Fibroblast of villous mesenchyme (primary cell): ENCODE measurements at places on chromosomes 1 and 21. TPM values are rescaled to one million over a fixed set of nuclear protein-coding genes. Genes with fewer than 3 reads are reported as not detected.
A peak's percentile ranks its signal among the peaks of the same experiment; 100 is the strongest.

EPHA8 gene
- total RNA-seq: not detected in 2 replicates

RORC gene
- total RNA-seq: under 0.01 TPM in 1 of 2 replicates, not detected in the other

IPO13 gene
- total RNA-seq: 18.7 and 20.7 TPM in 2 replicates

AIM2 gene
- 0.32 TPM in 1 of 2 replicates, not detected in the other for total RNA-seq

MAEL gene
- 8.6 and 11.3 TPM in 2 replicates for total RNA-seq

DHRS3 gene
- total RNA-seq: 84.1 and 137 TPM in 2 replicates

TRAF3IP3 gene
- total RNA-seq: not detected in 2 replicates

KRTAP19-4 gene
- not detected in 2 replicates for total RNA-seq

CELA2A gene
- total RNA-seq: not detected in 2 replicates

MNDA gene
- total RNA-seq: not detected in 2 replicates

RUNX3 gene
- total RNA-seq: not detected in 2 replicates

RFX5 gene
- total RNA-seq: 34.8 and 58.7 TPM in 2 replicates

ARHGEF19 gene
- 9.9 and 11.6 TPM in 2 replicates for total RNA-seq

CELA3A gene
- total RNA-seq: not detected in 2 replicates

PLA2G2D gene
- not detected in 2 replicates for total RNA-seq

CFAP107 gene
- not detected in 2 replicates for total RNA-seq

DNA sequence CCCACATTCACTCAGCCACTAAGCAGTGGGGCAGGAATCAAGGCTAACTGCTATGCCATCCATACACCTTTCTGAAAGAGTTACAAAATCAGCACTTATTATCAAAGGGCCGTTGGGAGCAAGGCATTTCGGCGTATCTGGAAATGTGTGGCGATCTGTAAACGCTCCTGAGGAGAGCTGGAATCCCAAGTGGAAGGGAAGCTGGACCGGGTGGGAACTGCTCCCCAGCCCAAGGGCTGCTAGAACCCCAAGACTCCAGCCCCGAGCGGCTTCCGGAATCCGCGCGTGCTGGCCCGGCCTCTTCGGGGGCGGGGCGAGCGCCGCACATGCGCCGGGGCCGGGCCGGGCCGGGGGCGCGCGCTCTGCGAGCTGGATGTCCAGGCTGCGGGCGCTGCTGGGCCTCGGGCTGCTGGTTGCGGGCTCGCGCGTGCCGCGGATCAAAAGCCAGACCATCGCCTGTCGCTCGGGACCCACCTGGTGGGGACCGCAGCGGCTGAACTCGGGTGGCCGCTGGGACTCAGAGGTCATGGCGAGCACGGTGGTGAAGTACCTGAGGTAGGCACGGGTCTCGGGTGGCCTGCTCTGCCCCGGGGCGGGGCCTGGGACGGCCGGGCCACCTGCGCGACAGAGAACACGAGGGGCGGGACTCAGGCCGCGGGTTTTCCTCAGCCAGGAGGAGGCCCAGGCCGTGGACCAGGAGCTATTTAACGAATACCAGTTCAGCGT lies at the start of gene NAXE:
Gene NAXE, plus strand, starts transcription at position 345 of the 726 bp plus-strand sequence. Its CDS starts 29 bp downstream, at position 374.
- DNase-seq: peak; percentile 58

- DNase-seq: no peak
These were observed 52.4 kb downstream of the TOR1AIP2 start for GRCh38 chr1:179825206-179825605.

DNA sequence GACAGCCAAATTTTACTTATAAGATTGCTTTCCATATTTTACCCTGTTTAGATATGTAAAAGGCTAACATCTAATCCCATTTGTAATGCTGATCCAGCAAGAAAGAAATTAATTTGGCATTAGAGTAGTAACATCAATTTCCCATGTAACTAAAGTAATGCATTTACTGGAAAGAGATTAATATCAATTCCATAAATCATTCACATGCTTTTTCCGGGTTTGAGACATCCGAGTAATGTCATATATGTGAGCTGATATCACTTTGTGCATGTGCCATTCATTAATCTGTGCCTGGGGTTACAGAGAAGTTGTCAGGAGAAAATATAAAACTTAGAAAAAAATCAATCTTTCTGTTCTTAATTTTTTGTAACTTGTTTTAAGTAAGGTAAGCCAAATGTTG lies 206.1 kb downstream of the AGBL4 start:
- DNase-seq: no peak

- DNase-seq: peak; percentile 51
These were observed at the start of gene TRAF5 for GRCh38 chr1:211326528-211327345. TRAF5 (plus strand) TSS chr1:211326833; CDS start chr1:211353240, 26,407 bp downstream.

- peak; percentile 59 for DNase-seq
These were observed 1.9 kb downstream of the MANEAL start for GRCh38 chr1:37795340-37796125.

- no peak for DNase-seq
These were observed 15.9 kb upstream of the OLFML3 start for GRCh38 chr1:113963281-113963906.

DNA sequence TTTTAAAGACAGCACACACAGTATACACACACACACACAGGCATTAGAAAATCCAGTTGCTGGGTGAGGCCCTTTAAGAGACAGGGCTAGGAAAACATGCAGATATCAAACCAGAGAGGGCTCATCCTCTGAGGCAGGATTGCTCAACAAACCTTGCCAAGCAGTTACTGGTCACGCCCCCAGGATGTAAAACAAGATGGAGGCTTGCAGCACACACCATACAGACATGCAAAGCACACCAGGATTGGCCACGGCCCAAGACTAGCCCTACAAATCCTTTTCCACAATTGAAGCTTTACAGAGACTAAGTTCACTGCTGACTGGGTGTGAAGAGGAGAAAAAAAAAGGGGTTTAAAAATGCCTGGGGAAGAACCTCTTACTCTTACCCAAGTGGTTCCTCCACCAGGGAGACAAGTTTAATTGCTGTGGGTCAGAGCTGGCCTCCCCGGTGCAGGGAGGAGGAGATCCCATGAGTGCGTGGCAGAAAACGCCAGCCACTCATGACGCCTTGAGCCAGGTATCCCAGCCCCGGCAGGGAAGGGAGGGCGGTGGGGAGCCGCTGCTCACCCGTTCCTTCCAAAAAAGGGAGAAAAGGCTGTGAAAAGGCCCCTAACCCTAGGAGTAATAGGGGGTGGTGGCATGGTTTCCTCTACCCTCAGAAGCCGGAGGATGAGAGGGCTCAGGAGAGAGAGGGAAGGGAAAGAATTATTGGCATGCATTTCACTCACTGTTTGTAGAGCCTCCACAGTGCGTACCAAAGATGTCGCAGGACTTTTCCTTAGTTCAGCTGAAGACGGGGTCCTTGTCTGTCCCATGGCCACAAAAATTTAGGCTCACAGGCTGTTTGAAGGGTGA lies 594.6 kb upstream of the ZP4 start:
- peak; percentile 90 for DNase-seq

GRCh38 chr1:26574018-26574417 lies 44.5 kb downstream of the RPS6KA1 start:
- no peak for DNase-seq

DNA sequence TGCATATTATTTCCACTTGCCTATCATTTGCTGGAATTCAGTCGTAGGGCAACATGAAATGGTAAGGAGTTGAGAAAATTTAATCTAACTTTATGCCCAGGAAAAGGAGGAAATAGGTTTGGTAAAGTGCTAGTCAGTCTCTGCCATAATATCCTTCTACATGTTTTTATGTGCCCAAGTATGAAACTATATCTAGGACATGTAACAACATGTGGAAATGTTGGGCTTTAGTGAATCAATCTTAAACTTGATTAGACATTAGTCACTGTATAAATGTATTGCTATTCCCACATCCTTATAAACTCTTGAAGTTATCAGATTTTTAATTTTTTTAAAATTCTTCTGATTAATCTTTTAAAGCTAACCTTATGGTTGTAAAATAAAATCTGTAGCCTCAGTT lies 204.7 kb upstream of the ZRANB2 start:
- no peak for DNase-seq

DNA sequence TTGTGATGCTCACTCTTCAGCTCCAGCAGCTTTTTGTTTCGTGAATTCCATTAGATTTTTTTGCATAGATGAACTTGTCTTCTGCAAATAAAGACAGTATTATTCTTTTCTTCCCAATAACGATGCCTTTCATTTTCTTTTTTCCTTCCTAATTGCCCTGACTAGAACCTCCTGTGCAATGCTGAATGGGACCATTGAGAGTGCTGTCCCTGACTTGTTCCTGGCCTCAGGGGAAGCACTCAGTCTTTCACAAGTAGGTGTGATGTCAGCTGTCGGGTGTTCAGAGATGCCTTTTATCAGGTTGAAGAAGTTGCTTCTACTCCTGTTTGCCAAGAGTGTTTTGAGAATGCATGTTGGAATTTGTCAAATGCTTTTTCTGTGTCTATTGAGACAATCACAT lies 64.3 kb upstream of the ADARB1 start:
- DNase-seq: no peak

GRCh38 chr1:171188388-171189266 lies 3.5 kb downstream of the FMO2 start:
- DNase-seq: peak; percentile 73

DNA sequence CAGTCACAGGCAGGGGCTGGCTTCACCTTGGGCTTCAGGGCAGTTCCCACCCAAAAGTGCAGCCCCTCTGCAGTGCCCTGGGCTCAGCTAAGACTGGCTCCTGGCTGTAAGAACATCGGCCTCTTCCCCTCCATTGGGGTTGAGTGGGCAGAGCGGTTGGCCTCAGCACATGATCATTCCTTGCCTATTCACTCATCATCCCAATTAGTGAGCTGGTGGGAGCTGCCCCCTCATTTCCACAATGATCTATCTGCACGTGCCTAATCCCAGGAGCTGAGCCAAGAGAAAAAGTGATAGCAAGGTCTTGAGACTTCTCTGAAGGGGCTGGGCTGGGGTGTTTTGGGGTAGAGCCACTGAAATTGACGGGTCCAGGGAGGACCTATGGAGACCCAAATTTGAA lies 133.6 kb downstream of the SYF2 start:
- DNase-seq: no peak

- no peak for DNase-seq
These were observed 12.2 kb upstream of the TRNAU1AP start for GRCh38 chr1:28540651-28541050.

- DNase-seq: no peak
These were observed 185.1 kb upstream of the GREM2 start for GRCh38 chr1:240797050-240797449.

DNA sequence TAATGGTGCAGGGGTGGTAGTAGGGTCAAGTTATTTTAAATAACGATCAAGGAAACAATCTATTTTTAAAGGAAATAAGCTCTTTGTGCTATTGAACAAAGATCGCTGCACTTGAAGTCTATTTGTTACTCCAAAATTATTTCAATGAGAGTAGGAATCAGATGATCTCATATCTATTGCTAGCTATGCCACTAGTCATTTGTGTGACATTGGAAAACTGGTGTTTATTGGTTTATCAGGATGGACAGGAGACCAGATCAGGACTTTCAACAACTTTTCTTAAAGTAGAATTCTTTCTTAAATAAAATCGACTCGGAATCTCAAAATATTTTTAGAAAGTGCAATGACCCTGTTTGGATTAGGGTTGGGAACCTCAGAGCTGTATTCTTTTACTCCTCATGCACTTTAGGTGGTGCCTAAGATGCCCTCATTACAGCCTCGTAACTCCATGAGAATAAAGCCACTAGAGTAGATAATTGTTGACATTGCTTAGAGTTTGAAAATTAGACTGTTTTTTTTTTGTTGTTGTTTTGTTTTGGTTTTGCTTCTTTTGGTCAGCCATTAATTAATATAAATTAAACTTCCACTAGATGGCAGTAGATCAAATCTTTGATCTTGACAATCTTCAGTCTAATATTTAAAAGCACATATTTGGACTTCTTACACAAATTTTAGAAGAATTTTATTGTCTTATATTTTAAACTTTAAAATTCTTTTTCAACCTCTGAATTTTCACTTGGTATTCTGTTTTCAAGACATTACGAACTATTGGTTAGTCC lies 352.4 kb downstream of the USP25 start:
- DNase-seq: peak; percentile 42

GRCh38 chr1:109959974-109960744 lies 24.4 kb upstream of the AHCYL1 start:
- peak; percentile 82 for DNase-seq

GRCh38 chr1:3410142-3410925 lies 44.1 kb upstream of the ARHGEF16 start:
- DNase-seq: peak; percentile 9

DNA sequence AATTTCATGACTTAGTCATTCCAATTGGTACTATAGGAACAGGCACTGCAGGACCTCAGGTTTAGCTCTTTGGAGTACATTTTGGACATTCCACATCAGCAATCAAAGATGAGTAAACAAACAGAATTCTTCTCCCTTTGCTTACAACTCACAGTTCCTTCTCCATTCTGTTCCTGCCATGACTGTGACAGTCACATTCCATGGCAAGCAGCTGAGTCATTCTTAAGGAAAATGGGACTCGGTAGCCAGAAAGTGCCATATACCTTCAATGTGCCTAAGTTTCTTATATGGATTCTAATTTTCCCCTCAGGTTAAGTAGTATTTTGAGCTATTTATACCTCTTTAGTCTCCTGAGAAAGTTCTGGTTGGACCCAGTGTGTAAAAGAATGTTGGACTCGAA lies 25.6 kb downstream of the CRCT1 start:
- no peak for DNase-seq

- DNase-seq: no peak
These were observed 116.3 kb downstream of the DAB1 start for GRCh38 chr1:57307392-57308170.

DNA sequence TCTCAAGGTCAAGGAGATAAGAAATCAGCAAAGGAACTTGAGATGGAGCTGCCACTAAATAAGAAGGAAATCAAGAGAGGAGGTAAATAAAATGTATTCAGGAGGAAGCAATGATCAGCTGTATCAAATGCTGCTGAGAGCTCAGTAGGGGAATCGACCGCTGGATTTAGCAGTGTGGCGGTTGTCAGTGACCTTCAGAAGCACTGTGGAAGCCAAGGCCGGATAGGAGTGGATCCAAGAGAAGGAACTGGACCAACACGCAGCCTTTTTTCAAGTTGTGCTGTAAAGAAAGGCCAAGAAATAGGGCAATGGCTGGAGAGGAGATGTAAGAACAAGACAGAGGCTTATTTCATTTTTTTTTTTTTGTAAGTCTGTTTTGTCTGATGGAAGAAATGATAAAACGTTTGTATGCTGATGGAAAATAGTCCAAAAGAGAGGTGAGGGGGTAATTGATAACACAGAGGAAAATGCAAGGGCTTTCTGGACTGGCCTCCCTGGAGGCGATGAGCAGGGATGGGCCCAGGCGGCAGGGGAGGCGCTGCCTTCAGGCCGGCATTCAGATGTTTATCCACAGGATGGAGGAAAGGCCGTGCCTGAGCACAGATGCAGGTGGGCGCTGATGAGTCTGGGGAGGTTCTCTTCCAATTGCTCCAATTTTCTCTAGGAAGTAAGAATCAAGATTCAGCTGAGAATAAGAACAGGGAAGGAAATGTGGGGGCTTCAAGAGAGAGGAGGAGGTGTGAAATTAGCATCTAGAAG lies 17.5 kb upstream of the FAM43B start:
- DNase-seq: no peak

DNA sequence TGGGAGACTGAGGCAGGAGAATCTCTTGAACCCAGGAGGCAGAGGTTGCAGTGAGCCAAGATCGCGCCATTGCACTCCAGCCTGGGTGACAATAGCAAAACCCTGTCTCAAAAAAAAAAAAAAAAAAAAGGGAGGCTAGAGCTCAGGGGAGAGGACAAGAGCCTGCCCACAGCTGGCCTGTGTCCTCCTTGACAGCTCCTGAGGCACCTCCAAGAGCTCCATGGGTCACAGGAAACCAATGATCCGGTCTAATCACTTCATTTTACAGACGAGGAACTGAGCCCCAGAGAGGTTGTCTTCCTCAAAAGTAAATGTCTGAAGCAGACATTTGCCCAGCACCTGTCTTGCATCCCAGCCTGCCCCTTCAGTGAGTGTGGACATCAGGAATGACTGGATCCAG lies 49.4 kb downstream of the NID1 start:
- no peak for DNase-seq
